G401 (cell line): ENCODE measurements at places on chromosomes 4 and X.

DNA sequence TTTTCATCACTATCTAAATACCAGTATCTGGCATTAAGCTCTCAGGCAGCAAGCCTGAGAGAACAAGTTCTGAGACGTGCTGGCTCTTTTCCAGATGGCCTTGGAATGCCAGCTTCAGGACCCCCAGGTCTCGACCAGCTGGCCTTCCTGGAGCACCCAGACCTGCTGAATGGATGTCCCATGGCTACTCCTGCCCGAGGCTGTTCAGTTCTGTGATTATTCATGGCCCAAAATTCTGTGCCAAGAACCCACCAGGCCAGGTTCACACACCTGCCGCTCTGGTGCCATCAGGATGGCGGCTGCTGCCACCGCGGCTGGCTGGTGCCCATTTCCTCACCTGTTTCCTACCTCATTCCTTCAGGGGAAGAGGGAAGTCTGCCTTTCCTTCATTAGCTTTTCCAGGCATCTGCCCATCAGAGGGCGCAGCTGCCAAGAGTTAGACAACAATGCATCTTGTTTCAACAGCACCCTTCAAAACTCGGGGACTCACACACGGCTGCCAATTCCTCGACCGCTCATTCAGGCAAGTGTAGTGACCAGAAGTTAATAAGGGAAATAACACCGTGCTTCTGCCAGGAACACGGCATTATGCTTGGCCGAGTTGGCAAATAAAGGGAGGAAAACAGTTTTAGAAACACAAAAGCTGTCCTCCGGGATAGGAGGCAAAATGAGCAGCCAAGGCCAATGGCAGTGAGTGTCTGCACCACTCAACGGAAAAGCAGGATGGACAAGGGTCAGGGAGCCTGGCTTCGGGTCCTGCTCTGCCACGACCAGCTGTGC lies 173.8 kb downstream of the NSUN7 start:
- peak; percentile 97 for DNase-seq

DNA sequence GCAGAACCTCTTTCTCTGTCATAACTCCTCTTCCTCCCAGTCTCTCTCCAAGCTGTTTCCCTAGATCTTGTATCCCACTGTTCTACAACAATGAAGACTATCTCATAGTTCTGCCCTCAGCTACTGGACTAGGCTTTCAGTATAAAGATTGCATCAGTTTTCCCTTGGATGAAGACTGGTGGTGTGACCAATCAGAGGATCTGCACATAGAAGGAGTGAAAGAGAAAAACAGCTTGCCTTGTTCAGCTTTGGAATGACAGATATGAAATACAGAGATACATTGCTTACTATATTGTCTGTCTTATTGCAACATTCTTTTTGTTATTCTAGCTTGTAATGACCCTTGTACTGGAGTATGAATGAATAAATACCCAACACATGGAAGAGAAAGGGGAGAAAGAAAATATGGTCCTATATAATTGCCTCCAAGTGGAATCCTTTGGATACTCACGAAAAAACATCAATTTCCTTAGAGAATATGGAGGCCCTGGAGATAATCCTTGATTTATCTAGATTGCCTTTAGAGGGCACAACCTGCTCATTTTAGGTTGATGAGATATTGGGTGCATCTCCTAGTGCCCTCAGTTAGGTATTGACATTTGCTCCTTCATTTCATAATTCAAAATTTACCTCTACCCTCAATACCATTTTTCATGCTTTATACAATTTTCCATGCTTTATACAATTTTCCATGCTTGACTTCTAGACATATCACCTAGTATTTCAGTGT lies 395.8 kb downstream of the NAF1 start:
- no peak for DNase-seq

- DNase-seq: no peak
Measured at GRCh38 chr4:184471881-184472613, 2.3 kb downstream of the IRF2 start.

DNA sequence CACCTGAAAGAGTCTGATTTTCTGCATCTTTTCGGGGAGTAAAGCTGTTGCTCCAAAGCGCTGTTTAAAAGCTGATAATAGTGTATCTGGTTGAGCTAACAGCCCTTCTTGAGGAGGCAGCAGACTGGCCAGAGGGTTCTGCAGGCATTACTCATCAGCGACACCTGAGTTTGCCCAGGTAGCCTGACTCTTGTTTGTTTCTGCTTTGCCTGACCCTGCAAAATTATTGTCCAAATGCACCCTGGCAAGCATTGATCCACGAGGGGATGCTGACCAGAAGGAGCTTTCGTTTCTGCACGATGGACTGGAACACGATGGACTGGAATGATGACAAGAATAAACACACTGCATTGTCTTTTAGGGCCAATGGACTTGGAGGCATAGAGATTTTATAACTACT lies 6.2 kb downstream of the CD99 start:
- DNase-seq: no peak

DNA sequence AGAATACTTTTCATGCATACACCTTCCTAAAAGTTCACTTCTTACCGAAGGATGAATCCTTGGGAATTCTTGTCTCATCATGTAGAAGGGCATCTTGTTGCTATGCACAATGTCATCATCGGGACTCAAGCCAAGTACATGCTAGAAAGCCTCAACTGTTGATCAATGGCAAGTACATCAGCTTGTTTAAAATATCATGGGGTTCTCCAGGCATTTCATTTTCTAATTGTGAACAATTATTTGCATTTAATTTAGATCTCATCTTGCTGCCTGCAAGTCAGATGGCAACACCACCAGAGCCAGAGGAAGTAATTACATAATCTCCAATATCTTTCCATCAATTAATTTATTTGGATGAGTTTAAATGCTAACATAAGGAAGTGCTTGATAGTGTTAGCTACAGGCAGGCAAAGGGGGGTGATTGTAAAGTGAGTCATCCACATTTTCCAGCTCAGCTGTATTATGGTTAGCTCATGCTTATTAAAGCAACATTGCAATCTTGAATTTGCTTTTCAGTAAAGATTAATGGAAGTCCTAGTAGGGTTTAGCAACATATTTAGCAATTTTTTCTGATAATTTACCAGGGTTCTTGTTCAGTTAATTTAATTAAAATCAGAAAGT lies 356.5 kb downstream of the CBLL2 start:
- DNase-seq: peak; percentile 55

DNA sequence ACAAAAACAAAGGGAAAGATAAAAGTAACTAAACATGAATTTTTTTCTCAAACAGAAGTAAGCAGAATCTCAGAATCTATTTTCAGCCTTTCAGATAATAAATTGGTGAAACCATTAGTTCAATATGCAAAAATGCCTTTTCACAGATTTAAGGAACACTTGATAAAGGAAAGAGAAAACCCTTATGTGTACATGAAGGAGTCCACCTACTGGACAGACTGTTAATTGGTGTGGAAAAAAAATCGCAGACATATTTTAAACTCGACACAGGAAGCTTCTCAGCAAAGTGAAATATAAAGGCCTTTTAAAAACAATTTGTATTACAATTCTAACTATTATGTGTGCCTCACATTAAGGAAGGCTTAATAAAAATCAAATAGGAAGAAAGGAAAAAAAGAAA lies 22.3 kb downstream of the COX7B2 start:
- no peak for DNase-seq

DNA sequence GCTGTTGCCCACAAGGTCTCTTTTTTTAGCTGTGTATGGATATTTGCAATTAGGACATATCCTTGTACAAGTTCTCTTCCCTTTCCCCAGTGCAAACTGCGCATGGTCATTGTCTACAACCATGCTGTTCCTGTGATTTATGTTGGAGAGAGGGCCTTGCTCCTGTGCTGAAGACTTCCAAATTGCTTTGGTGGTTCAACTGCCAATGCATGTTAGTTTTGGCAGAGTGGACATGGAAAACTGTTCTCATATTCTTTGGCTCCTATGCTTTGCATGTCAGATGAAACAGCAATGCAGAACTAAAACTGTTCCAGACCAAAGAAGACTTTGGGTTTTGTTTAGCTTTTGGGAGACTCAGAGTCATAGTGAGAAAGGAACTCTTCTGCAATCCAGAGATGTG lies 148.8 kb upstream of the EDNRA start:
- no peak for DNase-seq

DNA sequence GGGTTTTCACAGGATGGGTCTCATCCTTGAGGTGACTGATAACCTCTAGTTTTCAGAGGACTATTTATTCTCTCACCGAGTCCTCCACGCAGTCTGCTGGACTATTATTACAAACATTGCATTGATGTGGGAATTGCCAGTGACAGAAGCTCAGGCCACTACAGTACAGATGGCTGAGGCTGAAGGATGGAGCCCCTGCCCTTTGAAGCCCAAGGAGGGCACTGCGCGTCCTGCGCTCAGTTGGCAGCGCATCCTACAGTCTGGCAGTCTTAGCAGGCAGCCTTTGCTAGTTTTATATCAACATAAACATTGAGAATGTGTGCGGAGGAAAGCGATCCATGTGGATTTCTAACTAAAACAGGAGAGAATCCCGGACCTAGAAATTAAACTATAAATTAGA lies 1.5 kb upstream of the RELL1 start:
- DNase-seq: peak; percentile 89

GRCh38 chr4:151921386-151921785 lies 160.6 kb upstream of the GATB start:
- no peak for DNase-seq

GRCh38 chr4:83093060-83093640 lies 21.4 kb downstream of the PLAC8 start:
- no peak for DNase-seq

DNA sequence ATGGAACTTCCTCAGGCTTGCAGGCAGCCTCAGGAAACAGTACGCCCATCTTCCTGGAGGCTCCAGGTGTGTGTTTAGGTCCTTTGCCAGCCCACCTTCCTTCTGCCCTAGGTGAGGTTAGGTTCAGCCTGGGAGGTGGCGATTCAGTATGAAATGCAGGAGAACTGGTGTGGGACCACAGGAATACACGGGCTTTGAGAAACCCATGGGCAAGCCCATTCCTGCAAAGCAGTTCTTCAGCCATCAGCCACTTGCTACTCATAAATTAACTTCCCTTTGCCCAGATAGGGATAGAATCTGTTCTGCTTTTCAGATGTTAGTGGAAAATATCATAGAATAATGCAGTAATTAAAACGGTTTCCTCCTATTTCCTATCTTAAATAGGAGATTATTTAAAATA lies 32.2 kb downstream of the TBC1D14 start:
- DNase-seq: no peak

- no peak for DNase-seq
Measured at GRCh38 chr4:7609316-7609715, 174.6 kb upstream of the PSAPL1 start.

GRCh38 chr4:109444182-109444844 lies 10.7 kb downstream of the SEC24B start:
- no peak for DNase-seq

DNA sequence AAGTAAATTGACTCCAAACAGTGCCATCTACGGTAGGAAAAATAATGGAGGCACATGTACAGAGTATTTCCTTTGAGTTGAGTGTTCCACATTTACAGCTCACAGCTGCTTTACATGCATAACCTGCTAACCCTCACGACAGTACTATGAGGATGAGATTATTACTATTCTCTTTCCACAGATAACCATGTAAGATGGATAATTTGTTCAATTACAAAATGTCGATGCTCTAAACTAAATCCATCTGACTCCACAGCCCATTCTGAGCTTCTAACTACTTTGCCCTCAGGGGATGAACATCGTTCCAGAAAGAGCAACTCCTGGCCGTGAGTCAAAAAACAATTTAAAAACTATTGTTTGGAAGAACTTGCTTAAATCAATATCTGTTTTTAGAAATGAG lies 330.4 kb upstream of the NWD2 start:
- DNase-seq: no peak

GRCh38 chrX:98065151-98065550 lies 1181.4 kb downstream of the RPA4 start:
- no peak for DNase-seq

- DNase-seq: no peak
Measured at GRCh38 chr4:115537387-115537786, 424.0 kb upstream of the NDST4 start.

DNA sequence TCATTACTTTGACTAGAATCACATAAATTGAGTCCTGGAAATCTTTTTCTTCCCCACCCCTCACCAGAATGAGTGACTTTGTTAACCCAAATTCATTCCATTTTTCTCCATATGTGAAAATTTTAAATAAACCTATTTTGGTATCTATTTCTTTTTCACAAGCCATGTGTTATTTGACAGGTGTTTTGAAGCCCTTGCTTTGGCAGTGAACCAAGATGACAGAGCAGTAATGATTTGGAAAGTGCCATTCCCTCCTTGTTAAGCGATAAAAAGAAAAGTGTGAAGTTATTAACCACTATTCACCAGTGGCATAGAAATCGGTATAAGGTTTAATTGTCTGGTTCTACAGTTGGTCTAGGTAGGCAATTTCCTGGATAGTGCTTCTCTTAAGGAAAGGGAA lies 66.1 kb downstream of the POLA1 start:
- peak; percentile 53 for DNase-seq

DNA sequence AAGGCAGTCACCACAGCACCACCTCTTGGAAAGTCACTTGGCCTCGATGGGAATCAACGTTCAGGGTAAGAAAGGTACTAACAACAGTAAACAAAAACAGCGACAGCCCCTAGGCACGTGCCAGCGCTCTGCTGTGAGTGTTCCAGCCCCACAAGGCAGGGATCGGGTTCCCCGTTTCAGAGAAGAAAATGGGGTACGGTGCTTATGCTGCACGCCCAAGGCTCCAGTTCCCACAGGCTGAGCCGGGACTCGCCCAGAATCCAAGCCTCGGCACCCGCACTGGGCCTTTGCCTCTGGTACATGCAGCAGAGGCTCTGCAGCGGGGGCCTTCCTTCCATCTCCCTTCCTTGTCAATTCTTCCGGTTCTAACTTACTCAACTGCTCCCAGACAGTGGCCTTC lies 37.3 kb downstream of the WDR1 start:
- no peak for DNase-seq

DNA sequence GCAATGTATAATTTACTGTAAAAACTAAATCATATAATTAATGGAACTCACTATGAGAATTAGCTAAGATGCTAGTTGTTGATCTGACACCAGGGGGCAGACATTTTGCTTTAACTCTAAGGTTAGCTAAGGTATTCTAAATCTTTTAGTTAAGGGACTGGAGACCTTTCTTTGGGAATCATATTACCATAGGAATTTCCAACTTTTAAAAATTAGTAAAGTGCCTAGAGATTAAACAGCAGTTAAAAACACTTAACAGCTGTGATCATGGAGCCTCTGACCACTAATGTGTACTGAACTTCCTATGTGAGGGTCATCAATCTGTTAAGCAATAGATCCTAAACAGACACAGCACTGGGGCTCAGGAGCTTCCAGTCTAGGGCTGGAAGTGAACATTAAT lies 226.6 kb downstream of the NSUN7 start:
- peak; percentile 39 for DNase-seq

DNA sequence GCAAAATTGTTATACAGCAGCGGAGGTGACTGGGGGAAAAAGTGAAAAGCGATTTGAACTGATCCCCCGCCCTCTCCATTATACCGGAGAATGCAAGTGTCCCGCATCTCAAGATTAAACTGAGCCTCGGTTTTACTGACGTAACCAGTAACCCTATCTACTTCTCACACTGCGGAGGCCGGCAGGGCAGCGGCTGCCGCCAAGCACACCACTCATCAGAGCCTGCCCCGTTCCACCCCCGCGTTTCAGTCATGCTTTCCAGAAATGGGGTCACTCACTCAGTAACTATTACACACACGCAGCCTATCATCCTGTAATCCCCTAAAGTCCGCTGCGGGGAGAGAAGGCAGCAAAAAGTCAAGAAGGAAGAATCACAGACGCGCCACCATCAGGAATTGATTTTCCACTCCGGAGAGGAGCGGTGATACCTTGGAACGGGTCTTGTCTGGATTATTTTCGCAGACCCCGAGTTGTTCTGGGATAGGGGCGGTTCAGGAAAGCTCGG lies 1.4 kb downstream of the RPS6KA3 start:
- peak; percentile 61 for DNase-seq

GRCh38 chr4:48780865-48781214 lies 761 bp upstream of the FRYL start:
- DNase-seq: no peak
